ENCODE measurements at places on chromosomes 4 and X. TPM values are rescaled to one million over a fixed set of nuclear protein-coding genes. Genes with fewer than 3 reads are reported as not detected.

- no peak for DNase-seq
Observed at GRCh38 chr4:5395781-5396180, 312.6 kb downstream of the EVC2 start.

DNA sequence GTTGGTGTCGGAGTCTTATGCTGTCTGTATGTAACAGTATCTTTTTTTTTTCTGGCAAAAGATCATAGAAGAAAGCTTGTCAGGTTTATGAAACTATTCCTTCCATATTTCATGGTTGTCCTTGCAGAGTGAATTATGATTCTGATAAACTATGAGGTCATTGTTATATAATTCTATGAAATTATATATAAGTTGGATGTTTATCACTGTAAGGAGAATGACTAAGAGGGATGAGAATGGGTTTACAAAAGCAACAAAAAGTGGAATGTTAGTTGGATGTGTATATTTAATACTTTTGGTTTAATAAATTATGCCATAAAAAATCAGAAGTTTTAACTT is 43.1 kb downstream of the RAPGEF2 start:
- DNase-seq: no peak

The ACSL1 gene
- total RNA-seq: 24.7 TPM

DNA sequence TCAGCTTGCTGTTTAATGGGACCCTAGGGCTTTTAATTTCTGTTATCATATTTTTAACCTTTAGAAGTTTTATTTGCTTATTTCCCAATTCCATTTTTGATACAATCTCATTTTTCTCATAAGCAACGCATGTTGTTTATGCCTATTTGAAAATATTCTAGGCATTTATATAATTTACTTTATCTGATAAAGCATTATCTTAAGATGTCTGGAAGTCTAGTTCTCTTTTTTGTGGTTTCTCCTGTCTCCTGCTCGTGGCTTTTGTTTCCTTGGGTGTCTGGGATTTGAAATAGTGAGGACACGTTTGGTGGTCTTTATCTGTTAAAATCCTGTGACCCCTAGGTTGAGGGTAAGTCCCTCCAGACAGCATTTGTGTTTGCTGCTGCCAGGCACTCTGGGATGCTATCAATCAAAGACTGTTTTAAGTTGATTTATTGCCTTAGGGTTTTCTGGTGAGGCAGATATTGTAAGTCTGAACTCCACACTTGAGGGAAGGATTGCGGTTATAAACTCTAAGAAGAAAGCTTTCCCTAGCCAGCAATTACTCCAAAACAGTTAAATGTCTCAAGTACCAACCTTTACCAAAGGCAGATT is 208.0 kb downstream of the PRDM5 start:
- no peak for DNase-seq

- no peak for DNase-seq
Observed at GRCh38 chr4:124939908-124940307, 227.4 kb upstream of the ANKRD50 start.

Data from pulmonary artery endothelial cell (primary cell).